ENCODE measurements at places on chromosomes 1 and 21.

DNA sequence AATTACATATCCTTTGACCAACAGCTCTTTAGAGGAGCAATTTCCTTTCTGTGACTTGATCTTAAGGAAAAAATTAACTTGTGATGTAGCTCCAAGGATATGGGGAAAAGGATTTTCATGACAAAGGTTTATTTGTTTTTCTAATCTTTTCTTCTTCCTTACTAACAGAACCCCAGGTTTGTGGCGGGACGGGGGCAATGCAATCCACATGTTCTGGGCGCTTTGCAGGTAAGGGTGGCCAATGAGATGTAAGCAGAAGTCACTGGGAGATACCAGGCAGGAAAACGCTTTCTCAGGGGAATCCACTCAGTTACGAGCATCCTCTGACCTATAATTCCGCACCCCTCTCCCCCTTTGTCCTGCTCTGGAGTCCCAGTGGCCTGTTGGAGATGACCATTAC, 122.0 kb downstream of the MRPS6 start:
- no peak for DNase-seq

- DNase-seq = no peak
These were observed 63.4 kb upstream of the L1TD1 start for GRCh38 chr1:62131093-62131725.

- DNase-seq = no peak
These were observed 97.7 kb upstream of the IRF2BP2 start for GRCh38 chr1:234707641-234708040.

DNA sequence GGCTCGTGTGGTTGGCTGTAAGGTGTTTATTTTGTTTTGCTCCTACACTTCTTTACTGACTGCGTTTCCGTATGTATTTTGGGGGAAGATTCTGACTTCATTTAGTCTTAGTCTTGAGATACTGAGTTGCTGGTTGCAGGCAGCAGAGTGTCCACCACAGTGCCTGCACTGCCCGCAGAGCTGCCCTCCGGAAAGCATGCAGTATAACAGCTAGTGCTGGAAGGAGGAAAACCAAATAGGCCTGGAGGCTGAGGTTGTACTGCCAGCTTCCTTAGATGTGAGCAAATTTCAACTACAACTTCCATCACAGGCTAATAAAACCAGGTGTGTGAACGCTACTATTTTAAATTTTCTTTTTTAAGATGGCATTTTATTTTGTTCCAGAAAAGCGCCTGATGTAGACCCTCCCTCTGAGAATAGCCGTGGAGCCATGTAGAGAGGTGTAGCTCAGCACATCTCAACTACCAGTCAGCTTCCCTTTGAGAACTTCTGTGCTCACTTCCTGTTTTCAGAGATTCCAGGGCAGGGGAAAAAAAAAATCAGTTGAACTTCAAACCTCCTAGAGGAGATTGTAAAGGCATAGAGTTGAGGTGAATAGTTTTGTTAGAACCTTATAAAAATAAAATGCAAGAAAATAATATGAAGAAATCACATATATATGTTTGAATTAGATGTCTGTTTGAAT, 17.6 kb downstream of the LMO4 start:
- DNase-seq = no peak

GRCh38 chr1:53951697-53952096, 5.5 kb downstream of the LRRC42 start:
- no peak for DNase-seq

DNA sequence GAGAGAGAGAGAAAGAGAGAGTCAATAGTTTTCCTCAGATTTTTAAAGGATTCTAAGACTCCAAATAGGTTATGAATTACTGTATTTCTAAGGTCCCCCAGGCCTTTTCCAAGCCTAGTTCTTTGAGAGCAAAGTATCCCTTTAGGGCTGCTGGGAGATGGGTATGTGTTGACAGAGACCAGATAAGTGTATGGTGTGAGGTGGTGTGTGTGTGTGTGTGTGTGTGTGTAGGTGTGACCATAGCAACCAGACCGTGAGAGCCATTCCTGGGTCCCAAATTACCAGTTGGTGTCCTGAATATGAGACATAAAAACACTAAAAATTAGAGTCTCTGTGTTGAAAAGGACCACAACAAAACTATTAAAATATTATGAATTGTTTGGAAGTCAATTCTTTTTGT, 41.7 kb upstream of the DNAJC6 start:
- DNase-seq = no peak

GRCh38 chr1:174990382-174990999, 9.3 kb upstream of the CACYBP start:
- no peak for DNase-seq

DNA sequence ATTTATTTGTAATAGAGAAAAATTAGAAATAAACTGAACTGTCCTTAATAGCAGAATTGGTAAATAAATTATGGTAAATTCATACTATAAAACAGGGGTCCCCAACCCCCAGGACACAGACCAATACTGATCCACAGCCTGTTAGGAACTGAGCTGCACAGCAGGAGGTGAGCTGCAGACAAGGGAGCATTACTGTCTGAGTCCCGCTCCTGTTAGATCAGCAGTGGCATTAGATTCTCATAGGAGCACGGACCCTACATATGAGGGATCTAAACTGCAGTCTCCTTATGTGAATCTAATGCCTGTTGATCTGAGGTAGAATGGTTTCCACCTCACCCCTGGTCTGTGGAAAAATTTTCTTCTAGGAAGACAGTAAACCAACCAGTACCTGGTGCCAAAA, 7.5 kb downstream of the WDR47 start:
- DNase-seq = no peak

DNA sequence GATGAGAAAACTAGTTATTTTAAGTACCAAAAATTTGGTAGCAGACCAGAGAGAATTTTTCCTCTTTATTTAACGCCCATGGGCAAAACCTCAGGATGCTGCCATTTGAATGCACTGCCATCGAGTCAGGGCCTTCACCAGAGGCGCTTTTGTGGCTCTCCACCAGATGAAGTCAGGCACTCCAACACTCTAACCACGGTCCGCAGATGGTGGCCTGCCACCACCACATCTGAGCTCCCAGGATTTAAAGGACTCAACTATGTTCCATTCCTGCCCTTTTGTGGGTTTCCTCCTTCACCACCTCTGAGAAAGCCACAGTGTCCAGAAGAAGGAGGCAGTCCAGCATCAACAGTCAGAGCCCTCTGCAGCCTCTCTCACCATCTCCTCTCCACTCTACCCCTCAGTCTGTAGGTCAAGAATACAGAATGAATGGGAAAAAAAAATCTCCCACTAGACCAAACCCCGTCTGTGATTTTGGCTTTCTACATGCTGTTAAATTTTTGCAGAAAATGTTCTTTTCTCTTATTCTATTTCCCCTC, 647.4 kb downstream of the USP25 start:
- DNase-seq = no peak

DNA sequence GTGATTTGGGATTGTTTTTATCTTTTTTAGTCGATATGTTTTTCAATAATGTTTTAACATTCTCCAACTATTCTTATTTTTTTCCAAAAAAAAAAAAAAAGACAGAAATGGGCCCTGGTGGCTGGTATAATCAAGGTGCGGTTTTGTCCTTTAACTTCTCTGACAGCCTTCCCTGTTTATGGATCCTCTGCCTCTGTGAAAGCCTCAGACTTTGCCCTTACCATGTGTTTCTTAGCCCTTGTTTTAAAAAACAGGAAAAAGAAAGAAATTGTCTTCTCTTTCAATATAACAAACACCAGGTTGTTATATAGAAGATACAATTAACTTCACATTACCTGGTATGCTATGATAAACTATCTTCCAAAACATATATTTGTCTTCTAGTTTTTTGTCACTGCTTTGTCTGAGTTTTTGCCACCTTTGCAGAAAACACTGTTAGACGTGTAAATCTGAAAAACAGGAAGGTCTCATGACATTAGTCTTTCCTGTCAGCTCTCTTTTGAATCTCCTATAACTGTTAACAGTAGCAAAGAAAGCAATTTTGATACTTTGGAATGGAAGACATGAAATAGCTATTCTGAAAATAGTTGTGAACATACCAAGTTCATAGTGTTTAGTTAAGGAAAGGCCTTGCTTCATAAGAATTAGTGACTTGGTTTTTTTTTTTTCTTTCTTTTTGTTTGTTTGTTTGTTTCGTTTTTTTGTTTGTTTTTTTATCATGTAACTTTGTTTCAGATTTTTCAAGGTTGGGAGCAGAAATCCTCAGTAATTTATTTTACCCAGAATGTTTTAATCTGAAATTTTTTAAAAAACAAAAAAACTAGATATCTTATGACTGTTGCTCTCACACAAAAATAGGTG, 31.7 kb upstream of the CACYBP start:
- DNase-seq = no peak

DNA sequence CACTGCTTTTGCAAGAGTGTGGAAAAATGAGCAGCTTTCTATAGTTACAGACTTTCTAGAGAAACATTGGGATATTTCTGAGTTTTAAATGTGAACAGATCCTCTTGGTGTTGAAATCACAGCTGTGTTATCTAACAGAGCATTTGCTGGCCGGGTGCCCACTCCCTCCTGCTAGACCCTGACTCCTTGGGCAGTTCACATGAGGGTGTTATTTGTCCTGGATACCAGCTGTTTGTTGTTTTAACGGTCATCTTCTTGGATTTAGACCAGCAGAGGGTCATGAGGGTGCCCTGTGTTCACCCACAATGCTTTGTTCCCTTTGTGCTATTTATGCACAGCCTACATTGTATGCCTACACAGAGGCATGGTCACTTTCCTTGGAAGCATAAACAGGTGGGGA, 67.1 kb downstream of the CENPF start:
- DNase-seq = no peak

GRCh38 chr1:31717341-31717740, 13.5 kb upstream of the COL16A1 start:
- DNase-seq = no peak

GRCh38 chr1:228939001-228939691, 203.9 kb downstream of the RHOU start:
- DNase-seq = no peak

DNA sequence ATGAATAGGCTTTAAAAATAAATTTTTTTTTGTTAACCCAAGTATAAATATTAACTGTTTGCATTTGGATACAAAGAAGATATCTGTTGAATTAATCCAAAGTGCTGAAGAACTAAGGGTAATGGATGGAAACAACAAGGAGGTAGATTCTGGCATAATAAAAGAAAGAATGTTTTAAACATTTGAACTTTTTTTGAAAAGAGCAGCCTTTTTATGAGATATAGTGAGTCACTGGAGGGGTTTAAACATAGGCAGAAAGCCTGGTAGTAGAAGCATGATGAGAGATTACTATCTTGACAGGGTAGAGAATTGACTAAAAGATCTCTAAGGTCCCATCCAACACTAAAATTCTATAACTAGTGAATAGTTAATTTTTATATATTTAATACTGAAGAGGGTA, 2.7 kb downstream of the MIER1 start:
- no peak for DNase-seq

GRCh38 chr1:11358984-11359383, 86.0 kb downstream of the UBIAD1 start:
- no peak for DNase-seq

DNA sequence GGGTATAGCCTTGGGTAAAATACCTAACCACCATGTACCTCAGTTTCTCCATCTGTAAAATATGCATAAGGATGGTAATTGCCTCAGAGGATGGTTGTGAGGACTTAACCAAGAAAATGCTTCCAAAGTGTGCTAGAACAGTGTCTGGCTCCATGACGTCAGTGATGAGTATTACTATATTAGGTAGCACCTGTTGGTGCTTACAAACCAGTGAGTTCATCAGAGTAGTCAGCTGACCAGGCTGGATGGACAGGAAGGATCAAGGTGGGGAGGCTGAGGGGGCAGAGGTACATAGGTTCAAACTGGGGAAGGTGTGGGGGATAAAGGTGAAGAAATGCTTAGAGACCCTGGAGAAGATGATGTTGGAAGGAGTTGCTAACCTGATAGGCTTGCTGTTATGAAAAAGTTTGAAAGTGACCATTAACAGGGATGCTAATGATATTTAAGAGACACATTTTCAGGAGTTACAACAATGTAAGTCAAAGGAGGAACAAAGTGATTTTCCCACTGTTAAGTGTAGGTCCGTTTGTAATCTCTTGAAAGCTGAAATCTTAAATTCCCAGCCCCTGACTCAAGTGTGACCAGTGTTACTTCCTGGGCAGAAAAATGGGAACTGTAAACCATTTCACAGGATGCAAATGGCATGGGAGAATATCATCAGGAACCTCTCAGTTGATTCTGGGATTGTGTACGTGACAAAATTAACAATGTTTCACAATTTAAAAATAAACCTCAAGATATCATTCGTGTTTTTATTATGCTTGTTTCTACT, 4.4 kb downstream of the NTPCR start:
- no peak for DNase-seq

GRCh38 chr1:174969977-174970376, 29.8 kb upstream of the CACYBP start:
- DNase-seq = no peak

- no peak for DNase-seq
These were observed 24.1 kb downstream of the A3GALT2 start for GRCh38 chr1:33296824-33297223.

DNA sequence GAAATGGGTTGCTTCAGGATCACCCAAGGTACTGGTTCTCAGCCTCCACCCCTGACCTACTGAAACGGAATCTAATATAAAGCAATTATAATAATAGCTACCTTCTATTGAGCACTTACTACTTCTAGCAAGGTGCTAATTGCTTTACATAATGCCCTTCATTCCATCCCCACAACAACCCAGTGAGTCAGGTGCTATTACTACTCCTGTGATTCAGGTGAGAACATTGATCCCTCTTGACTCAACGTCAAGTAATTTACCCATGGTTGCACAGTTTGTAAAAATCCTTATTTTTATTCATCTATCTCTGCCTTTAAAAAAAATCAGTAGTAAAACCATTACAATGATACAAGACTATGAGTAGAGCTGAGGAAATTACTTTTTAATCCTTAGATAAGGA, 85.2 kb downstream of the UCHL5 start:
- no peak for DNase-seq

DNA sequence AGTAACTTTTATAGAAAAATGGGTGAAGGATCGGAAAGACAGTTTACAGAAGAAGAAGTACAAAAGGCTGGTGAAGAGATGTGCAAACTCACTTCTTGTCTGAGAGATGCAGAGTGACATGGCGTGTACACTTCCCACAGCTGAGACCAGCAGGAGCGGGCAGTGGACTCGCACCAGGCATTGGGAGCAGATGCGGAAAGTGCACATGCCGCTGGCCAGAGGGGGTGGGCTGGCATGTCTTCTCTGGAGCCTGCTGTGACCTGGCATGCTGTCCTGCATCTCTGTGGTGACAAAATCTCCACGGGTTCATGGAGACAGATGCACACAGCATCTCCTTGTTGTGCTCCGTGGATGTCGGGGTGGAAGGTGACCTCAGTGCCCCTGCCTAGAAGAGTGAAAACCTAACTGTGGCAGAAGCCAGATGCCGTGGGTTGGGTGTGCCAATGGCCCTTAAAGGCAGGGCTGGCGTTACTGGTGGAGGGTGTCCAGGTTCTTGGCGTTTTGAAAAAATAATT, 128.6 kb upstream of the COL6A1 start:
- no peak for DNase-seq

- DNase-seq = no peak
These were observed 83.1 kb downstream of the CAPZB start for GRCh38 chr1:19402031-19402813.

- DNase-seq = no peak
These were observed 56.3 kb upstream of the GALNT2 start for GRCh38 chr1:230010603-230011332.

- DNase-seq = no peak
These were observed 168.3 kb downstream of the RHOU start for GRCh38 chr1:228903434-228904071.

All from SIG-M5 (cell line).